ENCODE measurements at places on chromosomes 13 and 19.

- peak; percentile 75 for DNase-seq
Measured at GRCh38 chr19:50896591-50897190, 14.5 kb downstream of the KLK4 start.

- peak; percentile 45 for DNase-seq
Measured at GRCh38 chr13:36006347-36006746, 124.8 kb downstream of the DCLK1 start.

DNA sequence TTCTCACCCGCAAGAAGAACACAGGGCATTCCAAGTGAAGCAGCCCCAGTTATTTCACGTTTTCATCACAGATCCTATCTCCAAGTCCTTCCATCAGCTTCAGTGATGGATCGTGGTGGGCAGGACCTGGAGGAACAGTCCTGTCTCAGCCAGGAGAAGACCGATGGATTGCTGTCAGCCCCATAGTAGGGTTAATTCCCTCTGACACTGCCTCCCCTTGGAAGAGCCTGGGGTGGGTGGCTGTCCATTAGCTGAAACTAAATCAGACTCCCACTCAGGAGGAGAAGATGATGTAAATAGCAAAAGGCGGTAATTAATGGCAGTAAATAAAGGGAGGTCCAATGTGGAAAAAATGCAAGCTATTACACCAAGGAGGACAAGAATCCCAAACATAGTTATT lies 131.0 kb downstream of the TNFRSF19 start:
- no peak for DNase-seq

- no peak for DNase-seq
Measured at GRCh38 chr19:17685451-17686022, 2.6 kb downstream of the UNC13A start.

Measured in PC-3 (cell line).